NT2/D1 (cell line): ENCODE measurements at places on chromosomes 7 and 10.

GRCh38 chr7:151704960-151705635 is 171.8 kb downstream of the PRKAG2 start:
- DNase-seq = no peak

DNA sequence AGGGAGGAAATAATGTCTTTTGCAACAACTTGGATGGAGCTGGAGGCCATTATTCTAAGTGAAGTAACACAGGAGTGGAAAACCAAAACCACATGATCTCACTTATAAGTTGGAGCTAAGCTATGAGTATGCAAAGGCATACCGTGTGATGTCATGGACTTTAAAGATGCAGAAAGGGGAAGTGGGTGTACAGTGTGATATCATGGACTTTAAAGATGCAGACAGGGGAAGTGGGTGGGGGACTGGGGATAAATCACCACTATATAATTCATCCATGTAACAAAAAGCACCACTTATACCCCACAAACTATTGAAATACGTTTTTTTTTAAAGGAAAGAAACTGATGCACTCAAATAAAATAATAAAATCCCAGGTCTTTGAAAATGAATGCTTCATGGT is 29.5 kb downstream of the LYZL2 start:
- DNase-seq = no peak

DNA sequence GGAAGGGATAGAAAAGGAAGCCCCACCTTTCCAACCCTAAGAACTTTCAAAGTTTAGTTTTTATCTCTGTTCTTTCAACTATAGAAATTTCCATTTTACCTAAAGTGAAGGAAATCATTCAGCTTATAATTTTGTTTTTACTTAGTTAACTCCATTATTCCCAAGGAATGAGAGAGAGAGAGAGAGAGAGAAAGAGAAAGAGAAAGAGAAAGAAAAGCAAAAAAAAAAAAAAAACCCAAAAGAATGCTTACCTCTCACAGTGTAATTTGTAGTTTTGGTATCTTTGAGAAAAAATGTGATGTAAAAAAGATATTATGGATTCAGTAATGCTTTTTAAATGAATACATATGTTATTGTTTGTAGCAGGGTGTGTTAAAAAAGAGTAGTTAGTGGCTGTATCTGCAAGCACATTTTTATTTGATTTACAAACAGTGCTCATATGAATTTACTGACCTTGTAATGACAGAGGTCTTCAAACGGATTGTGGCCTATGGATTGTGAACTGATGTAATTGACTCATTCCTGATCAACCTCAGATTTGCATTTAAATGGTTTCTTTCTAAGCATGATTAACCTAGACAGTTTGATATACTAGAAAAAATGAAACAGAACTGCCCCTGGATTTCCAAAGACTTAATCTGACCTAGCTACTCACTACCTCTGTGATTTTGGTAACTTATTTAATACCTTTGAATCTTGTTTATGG is 64.9 kb downstream of the LCOR start:
- DNase-seq = no peak

DNA sequence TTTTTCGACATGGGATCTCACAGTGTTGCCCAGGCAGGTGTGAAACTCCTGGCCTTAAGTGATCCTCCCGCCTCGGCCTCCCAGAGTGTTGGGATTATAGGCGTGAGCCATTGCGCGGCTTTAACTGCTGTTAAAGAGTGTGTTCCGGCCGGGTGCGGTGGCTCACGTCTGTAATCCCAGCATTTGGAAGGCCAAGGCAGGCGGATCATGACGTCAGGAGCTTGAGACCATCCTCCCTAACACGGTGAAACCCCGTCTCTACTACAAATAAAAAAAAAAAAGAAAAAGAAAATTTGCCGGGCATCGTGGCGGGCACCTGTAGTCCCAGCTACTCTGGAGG is 1.1 kb downstream of the RABGEF1 start:
- DNase-seq = no peak

DNA sequence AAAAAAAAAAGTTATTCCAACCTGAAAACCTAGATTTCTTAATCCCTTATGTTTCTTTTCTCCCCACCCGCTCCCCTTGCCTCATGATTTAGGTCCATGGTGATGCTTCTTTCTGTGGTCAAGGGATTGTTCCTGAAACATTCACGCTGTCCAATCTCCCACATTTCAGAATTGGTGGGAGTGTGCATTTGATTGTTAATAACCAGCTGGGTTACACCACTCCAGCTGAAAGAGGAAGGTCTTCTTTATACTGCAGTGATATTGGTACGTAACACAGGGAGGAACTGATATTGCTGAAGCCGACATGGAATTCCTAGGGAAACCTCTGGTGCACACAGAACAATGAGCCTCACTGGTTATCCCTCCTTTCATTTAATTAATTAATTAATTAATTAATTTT is 22.7 kb downstream of the DHTKD1 start:
- no peak for DNase-seq

- DNase-seq = no peak
Observed at GRCh38 chr10:23417254-23417653, 21.6 kb upstream of the OTUD1 start.
